ENCODE measurements at places on chromosomes 16 and 17.

GRCh38 chr17:40247926-40248495 lies 28.9 kb downstream of the WIPF2 start:
- no peak for DNase-seq

DNA sequence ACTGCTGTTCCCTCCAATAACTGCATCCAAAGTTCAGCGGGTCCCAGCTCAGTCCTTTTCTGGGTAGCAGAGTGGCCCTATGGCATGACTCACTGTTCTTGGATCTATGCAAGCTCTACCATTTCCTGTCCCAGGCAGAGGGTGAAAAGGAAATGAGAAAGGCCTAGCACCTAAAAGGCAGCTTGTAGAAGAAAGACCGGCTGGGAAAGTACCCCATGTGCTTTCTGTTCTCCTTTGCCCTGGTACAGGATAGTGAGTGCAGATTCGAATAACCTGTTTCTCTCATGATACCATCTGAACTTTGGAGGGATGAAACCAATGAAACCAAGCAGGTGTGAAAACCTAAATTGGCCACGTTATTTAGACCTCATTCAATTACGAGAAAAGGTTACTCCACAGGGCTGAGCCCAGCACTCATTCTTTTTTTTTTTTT lies 12.7 kb upstream of the HASPIN start:
- no peak for DNase-seq

DNA sequence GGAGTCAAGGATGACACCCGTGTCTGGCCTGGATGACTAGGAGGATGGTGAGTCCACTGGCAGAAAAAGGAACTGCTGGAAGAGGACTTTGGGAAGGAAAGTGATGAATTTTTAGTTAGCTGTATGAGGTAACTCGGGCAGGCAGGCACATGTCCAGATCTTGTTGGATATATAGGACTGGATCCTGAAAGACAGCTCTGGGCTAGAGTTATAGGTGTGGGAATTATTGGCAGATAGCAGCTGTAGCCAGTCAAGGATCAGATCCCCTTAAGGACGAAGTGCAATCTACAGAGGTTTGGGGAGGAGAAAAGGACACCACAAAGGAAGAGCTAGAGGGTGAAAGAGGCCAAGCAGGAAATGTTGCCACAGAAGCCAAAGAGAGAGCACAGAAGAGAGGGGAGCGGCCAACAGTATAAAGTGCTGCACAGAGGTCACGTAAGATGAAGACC lies 10.1 kb downstream of the CYB5D1 start:
- DNase-seq, result no peak

DNA sequence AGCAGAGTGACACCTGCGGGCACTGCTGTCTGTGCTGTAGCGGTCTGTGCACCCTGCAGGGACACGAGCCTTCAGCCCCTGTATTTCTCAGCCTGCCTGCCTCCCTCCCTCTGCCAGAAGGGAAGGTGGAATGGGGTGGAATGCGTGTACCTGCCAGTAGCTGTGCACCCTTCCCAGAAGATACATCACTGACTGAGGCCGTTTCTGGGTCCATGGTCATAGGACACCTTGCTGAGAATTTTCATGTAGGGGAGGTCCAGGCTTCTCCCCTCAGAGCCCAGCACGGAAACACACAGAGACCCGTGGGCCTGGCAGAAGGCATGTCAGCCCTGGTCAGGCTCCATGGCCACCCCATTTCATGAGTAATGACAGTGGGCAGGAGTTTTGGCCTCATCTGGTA lies 16.5 kb downstream of the DBNDD1 start:
- DNase-seq, result no peak

DNA sequence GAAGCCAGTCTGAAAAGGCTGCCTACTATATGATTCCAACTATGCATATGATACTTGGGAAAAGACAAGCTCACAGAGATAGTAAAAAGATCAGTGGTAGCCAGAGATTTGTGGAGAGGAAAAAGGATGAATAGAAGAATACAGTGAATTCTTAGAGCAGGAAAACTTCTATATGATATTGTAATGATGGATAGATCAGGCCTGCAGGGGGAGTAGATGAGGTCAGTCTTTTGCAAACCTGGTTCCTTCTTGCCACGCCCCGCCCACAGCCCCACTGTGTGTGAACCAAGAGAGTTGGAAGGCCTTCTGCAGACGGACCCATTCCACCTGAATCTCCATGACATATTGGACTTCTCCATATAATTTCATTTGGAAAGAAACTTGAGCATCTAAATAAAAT lies 761 bp upstream of the CCL8 start:
- DNase-seq, result no peak

DNA sequence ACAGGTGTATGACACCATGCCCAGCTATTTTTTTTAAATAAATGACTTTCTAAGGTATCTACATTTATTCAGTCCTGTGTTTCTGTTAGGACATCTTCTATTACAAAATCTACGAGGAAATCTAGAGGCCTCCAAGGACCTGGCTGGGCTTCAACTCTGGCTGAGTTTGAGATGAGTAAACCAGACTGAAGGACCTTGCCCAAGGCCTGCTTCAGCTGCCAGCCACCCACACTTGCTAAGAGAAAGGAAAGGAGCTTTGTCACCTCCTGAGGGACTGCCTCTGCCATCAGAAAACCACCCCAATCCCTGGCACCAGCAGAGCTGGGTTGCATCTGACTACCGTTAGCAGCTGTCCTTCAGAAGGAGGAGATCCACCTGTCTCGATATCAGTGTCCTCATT lies 1.3 kb upstream of the MYO1D start:
- no peak for DNase-seq

DNA sequence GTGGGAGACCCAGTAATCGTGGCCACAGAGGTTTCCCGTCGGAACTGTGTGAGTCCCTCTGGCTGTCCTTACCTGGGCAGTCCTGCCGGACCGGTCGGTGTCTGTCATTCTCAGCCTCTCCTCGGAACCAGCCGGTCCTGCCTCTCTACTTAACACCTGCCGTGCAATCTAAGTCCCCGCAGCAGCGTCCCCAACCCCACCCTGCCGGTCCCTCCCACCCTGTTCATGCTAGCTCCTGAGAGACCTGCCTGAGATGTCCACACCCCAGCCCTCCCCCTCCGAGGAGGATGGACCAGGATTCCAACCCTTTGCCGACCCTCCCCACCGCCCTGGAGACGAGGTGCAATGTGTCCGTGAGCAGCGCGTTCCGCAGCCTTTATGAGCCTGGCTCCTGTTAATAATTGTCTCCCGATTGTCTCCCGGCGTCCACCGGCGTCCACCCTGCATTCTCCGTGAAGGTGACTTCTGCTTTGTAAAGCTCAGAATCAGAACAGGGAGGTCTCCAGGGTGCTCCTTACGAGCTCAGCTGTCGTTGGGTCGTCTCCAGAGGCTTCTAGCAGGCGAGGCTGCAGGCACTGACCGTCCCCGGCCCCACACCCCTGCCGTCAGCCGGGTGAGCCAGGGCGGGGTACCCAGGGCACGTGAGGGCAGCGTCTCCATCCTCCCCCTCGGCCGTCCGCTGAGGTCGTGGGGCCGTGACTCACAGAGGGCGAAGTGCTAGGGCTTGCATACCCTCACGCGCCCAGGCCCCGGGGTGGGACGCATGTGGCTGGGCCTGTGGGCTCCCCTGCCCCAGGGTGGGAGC lies 10.1 kb downstream of the METRNL start:
- no peak for DNase-seq

DNA sequence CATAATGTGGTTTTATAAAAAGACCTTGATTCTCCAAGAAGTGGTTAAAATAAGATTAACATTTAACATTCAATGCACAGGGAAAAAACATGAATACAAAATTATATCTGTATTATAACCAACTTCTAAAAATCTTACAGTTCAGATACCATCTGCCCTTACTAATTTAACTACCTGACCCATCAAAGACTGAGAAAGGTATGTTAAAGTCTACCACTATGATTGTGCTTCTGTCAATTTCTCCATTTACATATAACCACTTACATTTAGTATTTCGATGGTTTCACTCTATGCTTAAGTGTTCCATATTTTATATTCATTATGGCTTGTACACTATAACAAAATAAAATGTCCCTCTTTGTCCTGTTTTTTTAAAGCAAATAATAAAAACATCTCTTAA lies 14.6 kb downstream of the AP1G1 start:
- no peak for DNase-seq

DNA sequence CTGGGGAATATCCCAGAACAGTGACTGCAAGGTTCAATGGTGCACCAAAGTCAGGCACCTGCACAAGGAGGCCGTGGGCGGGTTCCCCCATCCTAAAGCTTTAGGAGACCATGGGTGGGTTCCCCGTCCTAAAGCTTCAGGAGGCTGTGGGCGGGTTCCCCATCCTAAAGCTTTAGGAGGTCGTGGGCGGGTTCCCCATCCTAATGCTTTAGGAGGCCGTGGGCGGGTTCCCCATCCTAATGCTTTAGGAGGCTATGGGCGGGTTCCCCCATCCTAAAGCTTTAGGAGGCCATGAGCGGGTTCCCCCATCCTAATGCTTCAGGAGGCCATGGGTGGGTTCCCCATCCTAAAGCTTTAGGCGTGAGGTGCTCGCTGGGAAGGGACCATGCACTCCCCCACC lies 313.3 kb downstream of the FOXL1 start:
- no peak for DNase-seq

GRCh38 chr16:3363793-3364192 lies 8.1 kb downstream of the OR2C1 start:
- DNase-seq, result no peak

GRCh38 chr17:50346313-50347116 lies 589 bp downstream of the XYLT2 start:
- no peak for DNase-seq

GRCh38 chr17:64387145-64387473 lies 3.6 kb downstream of the PECAM1 start:
- no peak for DNase-seq

DNA sequence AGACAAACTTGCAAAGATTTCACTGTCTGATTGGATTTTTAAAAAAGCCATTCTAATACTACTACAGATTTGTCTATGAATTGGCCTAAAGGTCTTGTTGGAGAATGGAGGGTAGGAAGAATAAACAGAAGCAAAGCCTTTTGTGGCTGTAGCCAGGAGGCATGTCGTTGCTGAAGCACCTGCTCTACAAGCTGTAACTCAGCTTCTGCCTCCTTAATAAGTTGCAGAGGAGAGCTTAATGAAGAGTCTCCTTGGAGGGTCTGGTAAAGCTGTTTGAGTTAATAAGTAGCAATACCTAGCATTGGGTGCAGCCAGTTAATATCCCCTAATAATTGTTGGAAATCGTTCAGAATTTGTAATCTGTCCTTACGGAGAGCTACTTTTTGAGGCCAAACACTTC lies 10.0 kb upstream of the ZNF689 start:
- no peak for DNase-seq

DNA sequence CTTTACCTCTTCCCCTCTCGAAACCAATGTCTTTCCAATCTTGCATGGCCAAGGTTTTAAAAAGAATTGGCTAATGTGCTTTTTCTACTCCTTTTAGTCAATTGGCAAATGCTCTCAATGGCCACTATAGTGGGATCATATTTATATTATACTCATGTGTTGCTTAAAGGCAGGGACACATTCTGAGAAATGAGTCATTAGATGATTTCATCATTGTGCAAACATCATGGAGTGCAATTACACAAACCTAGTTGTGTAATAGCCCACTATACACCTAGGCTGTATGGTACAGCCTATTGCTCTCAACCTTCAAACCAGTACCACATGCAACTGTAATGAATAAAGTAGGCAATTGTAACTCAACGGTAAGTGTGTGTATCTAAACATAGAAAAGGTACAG lies 180.9 kb downstream of the HS3ST3A1 start:
- DNase-seq, result no peak

DNA sequence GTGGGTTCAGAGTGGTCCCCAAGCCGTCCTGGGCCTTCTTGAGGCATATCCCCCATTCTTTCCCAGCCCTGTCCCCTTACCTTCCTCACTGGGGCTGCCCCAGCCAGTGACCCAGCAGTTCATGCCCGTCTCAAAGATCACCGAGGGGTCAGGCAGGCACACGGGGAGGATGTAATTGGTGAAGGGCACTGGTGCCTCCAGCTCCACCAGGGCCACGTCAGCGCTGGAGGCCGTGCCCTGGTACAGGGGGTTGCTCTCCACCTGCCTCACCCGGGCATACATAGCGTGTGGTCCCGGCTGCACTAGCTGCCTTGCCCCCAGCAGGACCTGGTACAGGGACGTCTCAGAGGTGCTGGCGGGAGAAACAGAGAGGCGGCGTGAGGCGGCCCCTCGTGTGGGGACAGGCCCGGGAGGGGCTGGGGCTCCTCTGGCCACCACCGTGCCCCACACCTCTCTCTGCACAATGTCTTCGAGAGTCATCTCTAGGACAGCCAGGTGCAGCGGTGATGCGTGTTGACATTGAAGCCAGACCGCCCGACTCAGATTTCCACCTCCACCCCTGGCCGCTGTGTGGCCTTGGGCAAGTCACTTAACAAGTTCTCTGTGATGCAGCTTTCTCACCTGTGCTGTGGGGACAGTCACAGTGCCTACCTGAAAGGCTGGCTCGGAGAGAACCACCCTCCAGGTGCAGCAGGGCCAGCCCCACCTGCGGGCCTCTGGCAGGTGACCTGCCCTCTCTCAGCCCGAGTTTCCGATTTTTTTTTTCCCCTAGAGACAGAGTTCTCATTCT lies 5.8 kb downstream of the PRSS27 start:
- DNase-seq, result no peak

- no peak for DNase-seq
Observed at GRCh38 chr17:80992948-80993624, 1.4 kb downstream of the CHMP6 start.

Measured in NCI-H2081 treated with DMSO at 0.1 percent for 48 hours (cell line).